Right atrium auricular region (tissue), 2 donors: ENCODE measurements at places on chromosomes 2 and 18.

GRCh38 chr2:45981384-45981930, 315.8 kb upstream of the EPAS1 start:
- no peak for DNase-seq

DNA sequence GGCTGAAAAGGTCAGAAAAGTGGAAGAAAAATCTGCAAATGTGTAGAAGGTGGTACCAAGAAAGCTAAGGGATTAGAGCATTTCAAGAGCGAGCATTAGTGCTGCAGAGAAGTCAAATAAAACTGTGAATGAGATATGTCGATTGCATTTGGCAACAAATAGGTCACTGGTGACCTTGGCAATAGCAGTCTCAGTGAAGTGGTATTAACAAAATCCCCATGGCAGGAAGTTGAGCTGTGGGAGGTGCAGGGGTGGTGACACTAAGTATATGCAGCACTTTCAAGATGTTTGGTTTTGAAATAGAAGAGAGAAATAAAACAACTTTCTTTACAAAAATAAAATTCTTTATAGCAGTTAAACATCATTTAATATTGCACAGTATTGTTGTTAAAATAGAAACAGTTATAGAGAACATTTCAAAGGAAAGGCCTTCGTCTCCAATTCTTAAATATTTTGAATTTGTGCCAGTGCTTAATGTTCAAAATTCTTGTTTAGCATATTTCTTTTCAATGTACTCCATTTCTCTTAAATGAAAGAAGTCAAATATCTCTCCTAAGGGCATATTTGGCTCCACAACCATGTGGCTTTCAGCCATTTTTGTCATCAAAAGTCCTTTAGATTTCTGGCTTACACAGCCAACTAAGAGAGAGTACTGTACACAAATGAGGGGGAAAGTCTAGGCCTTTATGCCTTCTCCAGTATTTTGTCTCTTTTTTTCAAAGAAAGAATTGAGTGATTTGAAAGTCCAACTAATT, 443.0 kb upstream of the MMADHC start:
- no peak for DNase-seq

DNA sequence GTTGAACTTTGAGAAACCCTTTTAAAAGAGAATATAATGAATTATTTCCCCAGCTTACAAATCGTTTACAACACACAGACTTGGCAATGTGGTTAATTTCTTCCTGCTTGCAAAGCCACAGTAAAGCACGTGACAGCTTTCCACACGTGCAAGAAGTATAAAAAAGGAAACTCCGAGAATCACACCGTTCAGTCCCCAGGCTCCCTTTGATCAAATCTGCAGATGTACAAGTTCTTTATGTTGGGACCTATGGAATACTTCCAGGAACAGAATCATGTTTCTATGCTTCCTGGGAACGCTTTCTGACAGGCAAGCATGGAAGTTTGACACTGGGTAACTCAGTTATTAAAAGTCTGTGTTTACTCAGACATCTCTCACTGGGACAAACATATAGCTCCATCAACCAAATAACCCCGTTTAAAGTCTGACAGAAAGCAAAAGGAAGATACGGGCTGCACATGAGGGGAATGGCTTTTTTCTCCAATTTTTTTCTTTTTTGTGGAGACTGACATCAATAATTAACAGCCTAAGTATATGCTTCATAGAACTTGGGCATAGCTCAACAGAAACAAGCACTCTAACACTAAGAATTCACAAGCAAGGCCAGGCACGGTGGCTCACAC, 134.8 kb downstream of the EIPR1 start:
- DNase-seq, result no peak

DNA sequence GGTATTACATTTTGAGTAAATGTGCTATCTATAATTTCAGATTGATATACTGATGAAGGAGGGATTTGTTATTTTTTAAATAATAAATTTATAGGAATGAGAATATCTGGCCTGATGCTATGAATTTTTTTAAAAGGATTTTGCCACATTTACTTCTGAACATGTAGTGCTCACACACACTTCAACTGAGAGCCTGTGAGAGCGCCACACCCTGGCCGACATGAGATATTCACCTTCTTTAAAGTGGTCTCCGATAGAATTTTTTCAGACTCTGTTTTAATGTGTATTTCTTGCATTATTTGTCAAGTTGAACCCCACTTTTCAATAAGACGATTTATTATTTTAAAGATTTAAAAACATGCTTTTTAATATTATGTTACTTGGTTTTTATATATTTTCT, 813.3 kb downstream of the DCC start:
- no peak for DNase-seq

DNA sequence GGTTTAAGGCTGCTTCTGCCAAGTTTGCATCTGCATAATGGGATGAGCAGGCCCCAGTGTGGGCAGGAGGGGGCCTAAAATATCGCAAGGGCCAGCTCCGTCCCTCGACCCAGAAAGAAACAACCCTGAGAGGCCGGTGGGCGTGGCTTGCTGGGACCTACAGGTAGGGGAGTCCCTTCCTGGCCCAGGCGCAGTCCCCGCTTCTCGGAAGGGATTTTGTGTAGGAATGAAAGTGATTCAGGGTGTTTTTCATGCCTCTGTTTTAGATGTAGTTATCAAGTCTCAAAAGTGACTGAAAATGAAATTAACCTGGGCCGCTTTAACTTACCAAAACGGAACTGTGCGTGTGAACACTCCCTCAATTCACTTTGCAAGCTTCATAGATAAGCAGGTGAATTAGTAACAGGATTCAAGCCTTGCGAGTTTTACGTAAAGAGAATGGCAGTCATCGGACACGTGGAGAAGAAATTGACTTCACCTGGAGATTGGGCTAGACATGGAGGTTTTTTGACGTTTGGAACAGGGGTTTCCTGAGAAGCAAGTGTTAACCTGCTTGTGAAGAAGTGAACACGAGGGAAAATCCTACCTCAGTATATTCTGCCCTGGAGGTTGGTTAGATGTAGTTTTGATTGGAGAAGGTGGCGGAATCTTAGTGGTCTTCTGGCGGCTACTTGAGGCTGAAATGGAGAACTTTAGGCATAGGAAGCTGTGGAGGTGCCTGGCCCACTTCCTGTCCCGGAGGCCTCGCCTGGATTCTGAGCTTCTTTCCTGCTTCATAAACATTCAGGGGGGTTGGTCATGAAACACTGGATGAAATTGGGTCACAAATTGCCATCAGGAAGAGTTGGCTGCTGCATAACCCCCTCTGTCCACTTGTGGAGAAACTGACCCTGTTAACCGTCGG, 1.7 kb downstream of the NCK2 start:
- DNase-seq, result no peak

GRCh38 chr2:210456571-210456970, 20.0 kb downstream of the LANCL1 start:
- no peak for DNase-seq

GRCh38 chr18:7896161-7896560, 329.0 kb downstream of the PTPRM start:
- no peak for DNase-seq

DNA sequence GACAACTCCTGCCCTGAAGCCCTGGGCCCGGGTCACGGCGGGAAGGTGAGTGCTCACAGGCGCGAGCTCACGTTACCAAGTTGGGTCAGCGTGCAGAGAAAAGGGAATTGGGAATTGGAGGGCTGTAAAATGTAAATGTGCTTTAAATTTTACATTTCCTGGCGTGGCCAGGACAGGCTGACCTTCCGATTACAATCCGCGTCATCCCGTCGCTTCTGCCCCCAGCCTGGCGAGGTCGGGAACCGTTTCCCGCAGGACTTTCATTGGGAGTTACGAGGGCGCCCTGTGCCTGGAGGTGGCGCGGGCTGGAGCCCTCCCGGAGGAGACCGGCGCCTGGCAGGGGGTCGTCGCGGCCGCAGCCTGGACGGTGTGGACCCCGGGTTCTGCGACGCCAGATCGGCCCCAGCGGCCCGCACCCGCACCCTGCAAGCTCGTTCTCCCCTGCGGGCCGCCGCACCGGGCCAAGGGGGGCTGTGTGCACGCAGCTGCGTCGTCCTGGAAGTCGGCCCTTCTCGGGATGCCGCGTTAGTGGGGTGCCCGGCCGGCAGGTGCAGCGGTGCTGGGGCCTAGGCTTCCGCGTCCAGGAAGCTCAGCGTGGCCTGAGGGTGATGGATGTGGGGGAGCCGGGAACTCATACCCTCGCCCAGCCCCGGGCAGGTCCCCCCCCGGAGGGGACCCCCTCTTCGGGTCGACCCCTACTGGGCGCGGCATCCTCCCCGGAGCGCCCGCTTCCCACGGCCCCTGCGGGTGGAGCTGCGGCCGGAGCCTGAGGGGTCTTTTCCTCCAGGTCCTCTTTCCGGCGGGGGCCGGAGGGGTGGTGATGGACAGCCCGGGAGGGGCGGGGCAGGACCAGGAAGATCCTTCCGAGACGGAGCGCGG, 63.9 kb downstream of the LRRFIP1 start:
- no peak for DNase-seq

GRCh38 chr18:55380589-55380988, 207.4 kb downstream of the TCF4 start:
- no peak for DNase-seq

- no peak for DNase-seq
Measured at GRCh38 chr18:29169599-29169998, 992.7 kb upstream of the CDH2 start.
